ENCODE measurements at places on chromosomes 4 and X. TPM values are rescaled to one million over a fixed set of nuclear protein-coding genes. Genes with fewer than 3 reads are reported as not detected.

- no peak for DNase-seq
These were observed 551.2 kb upstream of the AMOT start for GRCh38 chrX:113391875-113392274.

DNA sequence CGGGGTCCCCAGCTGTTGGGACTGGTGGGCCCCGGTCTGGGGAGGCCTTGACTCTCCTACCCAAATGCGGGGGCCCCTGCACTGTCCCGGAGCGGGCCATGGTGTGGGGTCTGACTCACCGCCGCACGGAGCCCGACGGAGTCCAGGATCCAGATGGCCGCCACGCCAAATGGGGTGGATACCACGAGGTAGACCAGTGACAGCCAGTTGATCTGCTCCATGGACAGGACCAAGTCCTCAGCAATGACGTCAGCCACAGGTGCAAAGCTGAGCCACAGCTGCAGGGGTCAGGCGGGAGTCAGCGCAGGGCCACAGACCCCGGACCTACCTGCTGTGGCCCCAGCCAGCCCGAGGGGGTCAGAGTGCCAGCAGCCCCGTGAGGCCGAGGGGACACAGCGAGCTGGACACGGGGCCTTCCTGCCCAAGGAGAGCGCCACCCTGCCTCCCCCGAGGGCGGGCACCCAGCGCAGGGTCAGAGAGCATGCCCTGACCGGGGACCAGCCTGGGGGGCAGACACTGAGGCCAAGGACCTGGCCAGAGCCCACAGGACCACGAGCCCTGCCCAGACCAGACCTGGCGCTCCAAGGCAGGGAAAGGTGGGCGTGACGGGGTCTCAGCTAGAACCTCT, 2.4 kb downstream of the SLC49A3 start:
- no peak for DNase-seq

GRCh38 chrX:77510007-77510406, 62.8 kb downstream of the FGF16 start:
- DNase-seq, result no peak

- no peak for DNase-seq
These were observed 6.6 kb downstream of the TIMM17B start for GRCh38 chrX:48890934-48891401.

- DNase-seq, result no peak
These were observed 28.1 kb downstream of the SYNPO2 start for GRCh38 chr4:118916691-118917289.

GRCh38 chr4:110198435-110199416, at the start of gene ELOVL6:
ELOVL6 (minus strand) TSS chr4:110198615; CDS start chr4:110198335, 280 bp downstream.
- no peak for DNase-seq

- no peak for DNase-seq
These were observed 44.8 kb downstream of the TSPAN5 start for GRCh38 chr4:98613453-98614075.

The PHOX2B gene
- total RNA-seq, result not detected

DNA sequence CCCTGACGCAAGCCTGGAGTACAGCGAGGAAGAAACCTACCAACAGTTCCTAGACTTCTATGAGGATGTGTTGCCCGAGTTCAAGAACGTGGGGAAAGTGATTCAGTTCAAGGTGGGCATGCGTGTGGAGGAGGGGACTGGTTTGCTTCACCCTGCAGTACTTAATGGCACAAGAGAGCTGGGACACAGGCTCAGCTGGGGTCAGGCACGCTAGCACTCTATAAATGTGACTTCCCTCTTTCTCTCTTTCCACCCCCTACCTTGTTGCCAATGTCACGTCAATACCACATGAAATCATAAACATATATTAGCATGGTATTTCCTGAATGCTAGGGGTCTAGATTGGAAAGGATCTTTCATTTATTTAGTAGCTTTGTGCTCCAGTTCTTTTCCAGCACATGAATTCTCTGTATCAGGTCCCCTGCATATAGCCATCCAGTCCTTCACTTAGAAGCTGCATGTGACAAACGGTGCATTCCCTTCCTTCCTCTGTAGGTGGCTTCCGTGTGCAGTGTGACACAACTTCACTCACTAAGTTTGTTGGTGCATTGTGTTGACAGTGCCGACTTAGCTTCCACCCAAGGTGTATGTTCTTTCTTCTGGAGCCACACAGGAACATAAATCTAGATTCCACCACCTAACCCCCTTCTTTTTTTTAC, 25.6 kb downstream of the ZRSR2 start:
- DNase-seq, result no peak

DNA sequence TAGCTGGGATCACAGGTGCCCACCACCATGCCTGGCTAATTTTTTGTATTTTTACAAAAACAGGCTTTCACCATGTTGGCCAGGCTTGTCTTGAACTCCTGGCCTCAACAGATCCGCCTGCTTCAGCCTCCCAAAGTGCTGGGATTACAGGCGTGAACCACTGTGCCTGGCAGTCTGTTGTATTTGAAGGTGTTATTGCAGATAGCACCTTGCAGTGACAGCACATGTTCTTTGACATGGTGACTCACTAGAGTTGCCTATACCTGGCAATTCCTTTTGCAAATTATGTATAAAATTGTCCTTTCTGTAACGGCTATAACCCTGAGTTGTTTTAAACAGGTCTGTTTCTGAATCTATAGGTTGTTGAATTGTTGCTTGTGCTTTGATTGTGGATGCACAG, 7.9 kb downstream of the OGT start:
- no peak for DNase-seq

GRCh38 chr4:93646233-93646930, 182.2 kb upstream of the ATOH1 start:
- DNase-seq, result no peak

GRCh38 chr4:105808750-105809041, 86.6 kb upstream of the NPNT start:
- DNase-seq, result no peak

GRCh38 chrX:129650183-129650689, 4.5 kb downstream of the APLN start:
- DNase-seq, result no peak

DNA sequence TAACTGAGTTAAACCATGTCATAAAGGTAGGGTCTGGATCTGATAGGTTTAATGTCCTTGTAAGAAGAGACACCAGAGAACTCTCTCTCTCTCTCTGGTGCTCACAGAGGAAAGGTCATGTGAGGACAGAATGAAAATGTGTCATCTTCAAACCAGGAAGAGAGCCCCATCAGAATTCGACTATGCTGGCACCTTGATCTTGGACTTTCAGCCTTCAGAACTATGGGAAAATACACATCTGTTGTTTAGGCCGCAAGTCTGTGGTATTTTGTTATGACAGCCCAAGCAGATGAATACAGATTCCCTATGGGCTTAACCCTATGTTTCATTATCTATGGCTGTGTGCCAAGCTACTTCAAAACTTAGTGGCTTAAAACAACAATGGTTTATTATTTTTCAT, 105.5 kb upstream of the DDIT4L start:
- DNase-seq, result no peak

The RHOXF2 gene
- total RNA-seq, result not detected

GRCh38 chrX:30657196-30658161, 4.3 kb downstream of the GK start:
- DNase-seq, result no peak

GRCh38 chr4:182022909-182023308, 220.3 kb upstream of the TENM3 start:
- DNase-seq, result no peak

GRCh38 chr4:138262030-138262429, 19.9 kb upstream of the SLC7A11 start:
- no peak for DNase-seq

The NAP1L3 gene
- 9.3 TPM for total RNA-seq

GRCh38 chr4:2045518-2045951, 13.6 kb upstream of the NAT8L start:
- DNase-seq, result no peak

GRCh38 chr4:8266508-8266907, 3.0 kb upstream of the HTRA3 start:
- DNase-seq, result no peak

DNA sequence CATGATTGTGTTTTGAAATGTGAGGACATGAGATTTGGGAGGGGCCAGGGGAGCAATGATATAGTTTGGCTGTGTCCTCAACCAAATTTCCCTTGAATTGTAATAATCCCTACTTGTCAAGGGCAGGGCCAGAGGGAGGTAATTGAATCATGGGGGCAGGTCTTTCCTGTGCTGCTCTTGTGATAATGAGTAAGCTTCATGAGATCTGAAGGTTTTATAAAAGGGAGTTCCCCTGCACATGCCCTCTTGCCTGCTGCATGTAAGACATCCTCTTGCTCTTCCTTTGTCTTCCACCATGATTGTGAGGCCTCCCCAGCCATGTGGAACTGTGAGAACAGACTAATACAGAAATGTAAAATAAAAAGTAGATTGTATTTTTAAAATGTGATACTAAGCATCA, 1294.9 kb downstream of the ADGRL3 start:
- no peak for DNase-seq

The KLHL8 gene
- 14.5 TPM for total RNA-seq

DNA sequence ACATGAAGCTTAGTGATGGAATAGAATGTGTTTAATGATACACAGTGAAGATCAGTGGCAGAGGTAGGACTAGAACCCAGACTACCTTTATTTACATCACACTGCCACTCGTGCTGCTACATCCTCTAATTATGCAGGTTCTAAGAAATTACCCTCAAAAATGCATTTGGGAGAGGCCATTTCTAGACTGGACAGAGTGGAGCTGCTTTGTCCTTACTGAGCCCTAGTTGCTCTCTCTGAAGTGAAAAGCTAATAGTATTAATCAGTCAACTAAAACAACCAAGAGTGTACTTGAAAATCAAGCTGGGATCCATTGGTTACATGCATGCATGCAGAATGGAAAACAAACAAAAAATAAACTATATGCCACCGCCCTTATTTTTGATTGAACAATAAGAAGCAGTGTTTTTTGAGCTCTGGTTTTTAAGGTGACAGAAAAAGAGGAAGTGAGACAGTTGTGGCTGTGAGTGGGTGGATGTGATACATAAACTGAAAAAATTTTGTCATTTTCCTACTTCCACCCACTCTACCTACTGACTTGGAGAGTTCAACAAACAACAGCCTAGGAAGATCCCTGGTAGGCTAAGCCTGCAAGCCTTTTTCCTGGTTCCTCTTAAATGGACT, 6.8 kb upstream of the VSIG4 start:
- no peak for DNase-seq

- no peak for DNase-seq
These were observed 308.7 kb upstream of the FAM241A start for GRCh38 chr4:111836601-111837000.

DNA sequence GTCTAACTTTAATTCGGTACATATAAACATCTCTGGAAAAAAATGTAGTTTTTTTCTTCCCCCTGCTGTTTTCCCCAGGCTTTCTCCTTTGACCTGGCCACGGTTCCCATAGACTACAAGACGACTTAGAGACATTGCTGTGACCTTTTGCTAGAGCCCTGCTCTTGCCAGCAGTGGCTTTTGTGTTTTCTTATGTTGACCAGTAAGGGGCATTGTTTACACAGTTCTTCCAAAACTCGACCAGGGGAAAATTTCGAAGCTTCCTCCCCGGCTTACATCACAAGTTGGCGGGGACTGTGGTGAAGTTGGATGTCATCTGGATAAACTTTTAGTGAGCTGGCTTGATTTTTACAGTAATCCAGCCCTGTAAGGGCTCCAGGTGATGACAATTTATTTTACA, 9.3 kb downstream of the CCDC160 start:
- DNase-seq, result no peak

The CRMP1 gene
- total RNA-seq, result not detected

The ACE2 gene
- not detected for total RNA-seq

DNA sequence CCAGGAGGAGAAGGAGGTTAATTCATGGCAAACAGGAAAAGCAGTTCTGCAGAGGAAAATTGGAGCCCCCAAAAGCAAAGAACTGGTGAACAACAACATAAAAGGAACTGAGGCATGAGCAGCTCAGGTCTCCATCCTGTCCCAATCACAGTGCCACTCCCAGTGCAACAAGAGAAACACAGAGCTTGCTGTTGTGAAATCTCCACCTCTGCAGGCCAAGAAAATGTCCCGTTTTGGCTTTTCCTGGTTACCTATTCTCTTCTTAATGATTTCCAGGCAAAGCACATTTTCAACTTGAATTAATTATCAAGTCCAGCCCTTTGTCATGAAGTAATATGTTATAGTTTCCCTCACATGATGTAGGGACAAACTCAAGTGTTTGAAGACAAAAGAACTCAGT, 778 bp downstream of the C1QTNF7 start:
- no peak for DNase-seq

GRCh38 chr4:26782168-26782829, 78.3 kb upstream of the STIM2 start:
- no peak for DNase-seq

- DNase-seq, result no peak
These were observed 44.2 kb downstream of the RTL9 start for GRCh38 chrX:110402850-110403221.

DNA sequence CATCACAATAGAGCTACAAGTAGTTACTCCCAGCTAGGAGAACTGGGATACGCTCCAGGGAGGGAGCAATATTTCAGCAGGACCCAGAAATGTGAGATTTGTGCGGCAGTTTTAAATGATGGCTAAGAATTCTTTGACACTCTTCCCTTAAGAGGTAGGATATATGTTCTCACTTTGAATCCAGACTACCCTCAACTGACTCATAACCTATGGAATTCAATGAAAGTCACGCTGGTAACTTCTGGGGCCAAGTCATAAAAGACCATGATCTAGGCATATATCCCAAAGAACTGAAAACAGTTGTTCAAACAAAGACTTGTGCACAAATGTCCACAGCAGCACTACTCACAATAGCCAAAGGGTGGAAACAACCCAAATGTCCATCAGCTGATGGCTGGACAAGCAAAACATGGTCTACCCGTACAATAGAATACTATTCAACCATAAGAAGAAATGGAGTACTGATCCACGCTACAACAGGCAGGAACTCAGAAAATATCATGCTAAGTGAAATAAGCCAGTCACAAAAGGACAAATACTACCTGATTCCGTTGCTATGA, 10.5 kb downstream of the CD99L2 start:
- DNase-seq, result no peak

DNA sequence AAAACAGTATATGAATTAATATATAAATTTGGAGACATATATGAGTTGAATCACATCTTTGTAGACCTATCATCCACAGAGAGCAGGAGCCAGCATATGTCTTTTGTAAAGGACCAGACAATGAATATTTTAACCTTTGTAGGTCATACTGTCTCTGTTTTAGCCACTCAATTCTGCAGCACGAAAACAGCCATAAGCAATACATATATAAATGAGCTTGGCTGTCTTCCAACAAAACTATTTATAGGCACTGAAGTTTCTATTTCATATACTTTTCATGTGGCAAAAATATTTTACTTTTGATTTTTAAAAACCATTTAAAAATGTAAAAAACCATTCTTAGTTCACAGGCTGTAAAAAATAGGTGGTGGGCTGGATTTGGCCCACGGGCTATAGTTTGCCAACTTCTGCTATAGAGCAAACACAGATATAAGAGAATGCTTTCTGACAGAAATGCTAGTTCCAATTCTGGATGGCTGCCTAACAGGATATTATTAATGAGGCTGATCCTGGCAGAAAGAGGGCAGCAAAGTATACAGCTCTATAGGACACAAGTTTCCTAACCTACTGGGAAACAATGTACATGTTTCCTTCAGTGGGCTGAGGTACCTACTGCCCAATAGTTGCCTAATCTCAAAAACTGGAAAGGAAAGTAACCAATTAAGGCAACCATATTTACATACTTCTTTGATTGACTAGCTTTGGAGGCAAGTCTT, 58.1 kb upstream of the UCP1 start:
- no peak for DNase-seq

The SAGE1 gene
- total RNA-seq, result not detected

The DCHS2 gene
- not detected for total RNA-seq

- no peak for DNase-seq
These were observed 4.7 kb downstream of the FAM149A start for GRCh38 chr4:186109245-186109644.
